Activated naive CD4-positive, alpha-beta T cell treated with anti-CD3 and anti-CD28 coated beads, Interleukin-2, amount 10 ng/mL, durations not matched to agents 7 days and 5 days (primary cell): ENCODE measurements at places on chromosomes 1 and 21.
A peak's percentile ranks its signal among the peaks of the same experiment; 100 is the strongest.

DNA sequence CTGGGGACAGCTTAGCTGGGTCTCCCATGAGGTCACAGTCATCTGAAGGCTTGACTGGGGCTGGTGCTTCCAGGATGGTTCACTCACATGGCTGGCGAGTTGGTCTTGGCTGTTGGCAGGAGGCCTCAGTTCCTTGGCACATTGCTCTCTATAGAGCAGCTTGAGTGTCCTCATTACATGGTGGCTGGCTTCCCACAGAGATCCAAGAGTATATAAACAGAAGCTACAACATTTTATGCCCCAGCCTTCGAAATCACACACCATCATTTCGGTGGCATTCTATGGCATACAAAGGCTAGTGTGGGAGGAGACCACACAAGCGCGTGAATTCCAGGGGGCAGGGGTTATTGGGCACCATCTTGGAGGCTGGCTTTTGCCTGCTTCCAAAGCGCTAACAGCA lies 63.0 kb downstream of the ALPL start:
- H3K36me3 ChIP-seq, result no peaks in the 10 kb centered on the region
- no peaks in the 10 kb centered on the region for H3K4me1 ChIP-seq
- H3K27me3 ChIP-seq, result peaks cover 44% of the 10 kb centered on the region
- no peak for DNase-seq
- no peak overlapping the region for H3K27ac ChIP-seq
- H3K4me3 ChIP-seq, result no peak overlapping the region

DNA sequence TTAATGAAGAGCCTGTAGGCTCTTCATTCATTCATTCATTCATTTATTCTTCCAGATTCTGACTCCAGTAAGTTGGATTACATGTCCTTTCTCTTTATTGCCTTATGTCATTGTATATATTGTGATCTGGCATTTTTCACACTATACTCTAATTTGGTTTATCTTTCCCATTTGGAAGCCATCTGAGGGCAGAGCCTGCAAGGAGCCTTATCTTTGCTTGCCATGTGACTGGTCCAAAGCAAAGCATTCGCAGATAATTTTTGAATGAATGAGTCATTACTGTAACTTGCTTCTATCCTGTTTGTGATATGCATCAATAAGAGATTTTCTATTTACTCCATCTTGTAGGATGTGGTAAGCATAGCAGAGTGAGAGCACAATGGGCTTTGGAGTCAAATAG lies 108.4 kb upstream of the DAB1 start:
- no peaks in the 10 kb centered on the region for H3K36me3 ChIP-seq
- no peak overlapping the region for H3K27ac ChIP-seq
- H3K27me3 ChIP-seq, result no peaks in the 10 kb centered on the region
- no peaks in the 10 kb centered on the region for H3K4me1 ChIP-seq
- no peak for DNase-seq

- H3K27ac ChIP-seq, result no peak overlapping the region
- H3K27me3 ChIP-seq, result peaks cover 4% of the 10 kb centered on the region
These were observed 95.6 kb upstream of the KCNK1 start for GRCh38 chr1:233518344-233518743.

DNA sequence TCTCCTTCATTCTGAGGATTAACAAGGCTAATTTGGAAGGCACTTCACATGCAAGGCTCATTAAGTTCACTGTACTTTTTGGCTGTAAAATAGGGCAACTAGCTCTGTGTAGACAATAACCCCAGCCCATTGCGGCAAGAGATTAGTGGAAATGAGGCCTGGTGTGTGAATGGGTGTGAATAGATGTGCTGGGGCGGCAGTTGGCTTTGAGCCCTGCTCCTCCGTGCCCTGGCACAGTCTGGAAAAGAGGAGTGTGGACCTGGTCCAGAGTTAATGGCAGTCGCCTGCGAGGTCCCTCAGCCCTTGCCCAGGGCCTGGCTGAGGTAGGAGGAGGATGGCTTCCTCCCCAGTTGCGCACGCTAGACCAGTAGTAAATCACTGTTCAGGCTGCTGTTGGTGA lies 4.8 kb downstream of the KISS1 start:
- peaks cover 79% of the 10 kb centered on the region for H3K27me3 ChIP-seq
- H3K4me3 ChIP-seq, result no peak overlapping the region
- peaks cover 7% of the 10 kb centered on the region for H3K4me1 ChIP-seq
- H3K27ac ChIP-seq, result no peak overlapping the region

DNA sequence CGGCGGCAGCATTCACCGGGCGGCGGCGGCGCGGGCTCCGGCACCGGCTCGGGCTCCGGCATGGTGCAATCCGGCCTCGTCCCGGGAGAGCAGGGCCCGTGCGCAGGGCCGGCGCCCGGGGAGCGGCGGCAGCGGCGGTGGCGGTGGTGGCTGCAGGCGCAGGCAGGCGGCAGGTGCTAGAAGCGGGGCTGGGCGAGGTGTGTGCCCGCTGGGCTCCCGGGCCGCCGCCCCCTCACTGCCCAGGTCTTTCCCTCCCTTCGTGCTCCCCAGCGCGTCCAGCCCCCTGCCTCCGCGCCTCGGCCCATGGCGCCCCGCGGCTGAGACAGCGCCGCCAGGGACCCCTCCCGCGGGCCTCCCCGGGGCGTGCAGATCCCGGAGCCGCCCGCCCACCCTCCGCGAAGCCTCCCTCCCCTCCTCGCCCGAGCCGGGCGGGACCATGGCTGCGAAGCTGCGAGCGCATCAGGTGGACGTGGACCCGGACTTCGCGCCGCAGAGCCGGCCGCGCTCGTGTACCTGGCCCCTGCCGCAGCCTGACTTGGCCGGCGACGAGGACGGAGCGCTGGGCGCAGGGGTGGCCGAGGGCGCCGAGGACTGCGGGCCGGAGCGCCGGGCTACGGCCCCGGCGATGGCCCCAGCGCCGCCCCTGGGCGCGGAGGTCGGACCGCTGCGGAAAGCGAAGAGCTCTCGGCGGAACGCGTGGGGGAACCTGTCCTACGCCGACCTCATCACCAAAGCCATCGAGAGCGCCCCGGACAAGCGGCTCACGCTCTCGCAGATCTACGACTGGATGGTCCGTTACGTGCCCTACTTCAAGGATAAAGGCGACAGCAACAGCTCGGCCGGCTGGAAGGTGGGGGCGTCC lies 492 bp downstream of the FOXO6 start:
- H3K36me3 ChIP-seq, result no peaks in the 10 kb centered on the region
- peaks cover 85% of the 10 kb centered on the region for H3K27me3 ChIP-seq
- H3K4me3 ChIP-seq, result peak overlapping the region; percentile 42
- DNase-seq, result peak; percentile 43
- H3K4me1 ChIP-seq, result peaks cover 3% of the 10 kb centered on the region

DNA sequence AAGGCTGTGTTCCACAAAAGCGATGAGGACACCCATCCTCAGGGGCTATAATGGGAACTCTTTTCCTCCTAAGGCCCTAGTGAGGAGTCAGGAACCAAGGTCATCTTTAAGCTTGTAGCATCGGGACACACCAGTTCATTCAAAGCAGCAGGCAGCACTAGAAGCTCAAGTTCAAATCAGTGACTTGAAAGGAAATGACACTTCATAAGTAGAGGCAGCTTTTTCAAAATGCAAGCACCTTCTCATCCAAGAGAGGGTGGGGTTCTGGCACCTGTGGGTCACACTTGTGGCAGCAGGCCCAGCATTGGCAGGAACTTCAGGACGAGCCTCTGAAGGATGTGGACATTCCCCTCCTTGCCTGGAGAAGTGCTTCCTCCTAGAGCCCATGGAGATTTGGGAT lies 496.3 kb downstream of the KIF26B start:
- H3K36me3 ChIP-seq, result no peaks in the 10 kb centered on the region
- peaks cover 7% of the 10 kb centered on the region for H3K27me3 ChIP-seq
- H3K4me1 ChIP-seq, result no peaks in the 10 kb centered on the region

DNA sequence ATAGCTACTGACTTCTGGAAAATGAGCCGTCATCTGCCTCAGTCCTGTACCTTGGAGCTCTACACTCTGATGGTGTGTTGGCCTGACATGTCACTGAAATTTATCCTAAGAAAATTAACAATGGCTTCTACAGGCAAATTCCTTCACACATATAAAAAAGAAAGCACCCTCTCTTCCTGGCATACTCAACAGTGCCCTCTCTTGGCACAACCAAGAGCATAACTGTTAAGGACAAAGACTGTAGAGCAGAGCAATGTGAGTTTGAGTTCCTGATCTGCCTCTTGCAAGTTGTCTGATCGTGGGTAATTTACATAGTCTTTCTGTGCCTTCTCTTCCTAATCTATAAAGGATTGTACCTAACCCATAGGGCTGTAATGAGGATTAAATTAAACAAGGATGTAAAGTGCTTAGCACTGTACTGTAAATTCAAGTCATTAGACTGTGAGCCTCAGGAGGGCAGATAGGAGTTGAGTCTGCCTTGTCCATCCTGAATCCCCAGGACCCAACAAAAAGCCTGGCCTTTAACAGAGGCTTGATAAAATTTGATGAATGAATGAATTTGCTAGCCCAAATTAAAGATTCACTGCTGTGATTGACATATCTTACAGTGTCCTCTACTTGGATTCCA lies 83.5 kb downstream of the SYF2 start:
- H3K4me3 ChIP-seq, result no peak overlapping the region
- H3K4me1 ChIP-seq, result peaks cover 2% of the 10 kb centered on the region
- no peaks in the 10 kb centered on the region for H3K36me3 ChIP-seq
- H3K27ac ChIP-seq, result no peak overlapping the region
- H3K27me3 ChIP-seq, result peaks cover 42% of the 10 kb centered on the region
